ENCODE measurements at places on chromosomes 4 and X.

DNA sequence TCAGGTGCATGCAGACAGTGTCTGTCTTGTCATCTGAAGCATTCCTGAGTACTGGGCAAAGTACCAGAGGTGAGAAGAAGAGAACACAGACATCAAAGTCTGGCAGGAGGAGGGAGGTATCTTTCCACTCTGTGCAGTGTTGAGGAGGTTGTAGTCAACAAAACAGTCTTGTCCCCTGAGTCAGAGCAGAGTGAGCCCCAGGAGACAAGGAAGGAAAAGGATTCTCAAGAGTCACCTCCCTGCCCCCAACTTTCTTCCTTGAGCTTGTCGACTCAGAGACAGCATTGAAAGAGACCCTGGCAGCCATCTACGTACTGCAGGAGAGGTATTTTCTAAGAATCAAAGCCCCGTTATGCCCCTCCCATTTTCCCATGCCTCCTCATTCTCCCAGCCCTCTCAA lies 4.4 kb upstream of the SRPX start:
- H3K4me1 ChIP-seq, result no peaks in the 10 kb centered on the region
- H3K27me3 ChIP-seq, result no peaks in the 10 kb centered on the region
- no peak overlapping the region for H3K4me3 ChIP-seq
- no peak for DNase-seq
- H3K36me3 ChIP-seq, result no peaks in the 10 kb centered on the region
- no peak overlapping the region for H3K27ac ChIP-seq

- no peak overlapping the region for H3K4me3 ChIP-seq
- no peaks in the 10 kb centered on the region for H3K27me3 ChIP-seq
- H3K4me1 ChIP-seq, result peaks cover 43% of the 10 kb centered on the region
- peaks cover 2% of the 10 kb centered on the region for H3K36me3 ChIP-seq
Observed at GRCh38 chr4:8201321-8201781, 2.3 kb downstream of the SH3TC1 start.

GRCh38 chr4:138275216-138275615 lies 33.1 kb upstream of the SLC7A11 start:
- H3K4me3 ChIP-seq, result no peak overlapping the region
- no peaks in the 10 kb centered on the region for H3K27me3 ChIP-seq
- DNase-seq, result no peak
- H3K36me3 ChIP-seq, result no peaks in the 10 kb centered on the region

DNA sequence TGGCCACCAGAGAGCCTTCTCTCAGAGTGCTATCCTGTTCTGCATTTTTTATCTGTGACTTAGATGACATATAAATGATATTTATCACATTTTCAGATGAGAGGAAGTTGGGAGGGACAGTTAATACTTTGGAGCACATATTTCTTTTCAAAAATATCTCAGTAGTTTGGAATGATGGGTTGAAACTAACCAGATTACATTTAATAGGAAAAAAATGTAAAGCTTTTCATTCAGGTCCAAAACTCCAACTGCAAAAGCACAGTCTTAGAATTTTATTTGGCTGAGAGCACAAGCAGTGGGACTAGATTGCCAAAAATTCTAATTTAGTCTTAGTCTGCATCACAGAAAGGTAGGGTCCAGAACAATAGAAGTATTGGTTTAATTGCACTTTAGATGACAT lies 248.2 kb upstream of the TEX13A start:
- no peaks in the 10 kb centered on the region for H3K4me1 ChIP-seq
- DNase-seq, result no peak
- H3K4me3 ChIP-seq, result no peak overlapping the region
- H3K36me3 ChIP-seq, result no peaks in the 10 kb centered on the region

DNA sequence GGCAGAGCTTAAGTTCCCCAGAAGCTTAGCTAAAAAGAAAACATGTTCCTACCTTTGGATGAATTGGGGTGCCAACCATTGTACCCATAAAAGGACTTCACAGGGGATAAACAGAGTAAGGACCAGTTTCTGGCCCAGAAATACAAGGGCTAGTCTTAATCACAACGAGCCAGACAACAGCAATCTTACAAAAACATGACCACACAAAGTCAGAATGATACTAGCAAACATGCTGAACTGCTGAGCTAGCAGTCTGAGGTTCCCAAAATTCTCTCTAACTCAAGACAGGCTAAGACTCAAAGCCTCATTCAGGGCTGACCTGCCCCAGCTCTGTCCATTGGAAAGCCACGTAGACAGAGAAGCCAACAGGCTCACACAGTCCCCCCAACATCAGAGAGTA lies 40.3 kb downstream of the ATP11C start:
- no peak for DNase-seq
- no peaks in the 10 kb centered on the region for H3K36me3 ChIP-seq
- no peak overlapping the region for H3K4me3 ChIP-seq
- no peak overlapping the region for H3K27ac ChIP-seq
- H3K4me1 ChIP-seq, result no peaks in the 10 kb centered on the region

DNA sequence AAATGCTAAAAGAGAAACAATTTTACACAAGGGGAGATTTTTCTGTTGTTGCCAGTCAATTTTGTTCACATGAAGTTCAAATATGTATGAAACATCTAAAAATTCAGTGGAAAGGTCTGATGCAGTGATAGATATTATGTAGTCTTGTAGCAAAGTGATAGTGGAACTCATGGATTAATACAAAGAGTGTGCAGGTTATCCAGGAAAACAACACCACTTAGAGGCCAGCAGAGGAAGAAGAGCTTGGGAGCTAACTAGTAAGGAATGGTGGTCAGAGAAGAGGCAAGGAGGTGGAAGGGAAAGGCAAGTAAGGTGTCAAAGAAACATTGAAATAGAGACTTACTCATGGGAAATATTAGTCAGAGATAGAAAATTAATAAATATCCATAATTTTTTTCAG lies 395.6 kb downstream of the MAPK10 start:
- DNase-seq, result no peak
- H3K4me3 ChIP-seq, result no peak overlapping the region
- H3K36me3 ChIP-seq, result no peaks in the 10 kb centered on the region
- H3K27me3 ChIP-seq, result no peaks in the 10 kb centered on the region
- H3K4me1 ChIP-seq, result peaks cover 4% of the 10 kb centered on the region

DNA sequence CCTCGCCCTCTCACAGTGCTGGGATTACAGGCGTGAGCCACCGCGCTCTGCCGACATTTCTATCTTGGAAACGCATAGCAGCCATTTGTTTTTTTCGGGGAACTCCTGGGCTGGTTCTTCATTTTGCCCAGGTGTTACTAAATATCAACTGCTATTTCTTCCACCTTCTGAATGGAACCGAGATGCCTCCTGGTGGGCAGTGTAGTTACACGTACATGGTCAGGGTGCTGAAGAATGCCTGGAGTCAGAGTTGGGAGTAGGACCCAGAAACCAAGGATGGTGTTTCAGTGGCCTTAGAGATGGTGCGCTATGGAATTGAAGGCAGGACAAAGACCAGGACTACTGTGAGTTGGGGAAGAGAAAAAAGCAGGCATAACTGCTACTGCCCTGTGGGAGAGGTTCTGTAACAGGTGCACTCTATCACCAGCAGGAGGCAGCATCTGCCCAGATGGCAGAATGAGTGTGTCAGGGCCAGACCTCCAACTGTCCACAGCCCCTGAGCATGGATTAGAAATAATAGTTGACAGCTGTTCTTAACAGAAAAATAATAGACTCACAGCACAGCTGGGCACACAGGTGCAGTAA lies 81.7 kb downstream of the ZC4H2 start:
- H3K4me3 ChIP-seq, result no peak overlapping the region
- no peaks in the 10 kb centered on the region for H3K4me1 ChIP-seq
- H3K27ac ChIP-seq, result no peak overlapping the region
- no peaks in the 10 kb centered on the region for H3K27me3 ChIP-seq

- no peaks in the 10 kb centered on the region for H3K27me3 ChIP-seq
- H3K36me3 ChIP-seq, result no peaks in the 10 kb centered on the region
- H3K4me1 ChIP-seq, result no peaks in the 10 kb centered on the region
- no peak overlapping the region for H3K4me3 ChIP-seq
- H3K27ac ChIP-seq, result no peak overlapping the region
- DNase-seq, result no peak
Observed at GRCh38 chr4:180850318-180850940, 1392.8 kb upstream of the TENM3 start.

DNA sequence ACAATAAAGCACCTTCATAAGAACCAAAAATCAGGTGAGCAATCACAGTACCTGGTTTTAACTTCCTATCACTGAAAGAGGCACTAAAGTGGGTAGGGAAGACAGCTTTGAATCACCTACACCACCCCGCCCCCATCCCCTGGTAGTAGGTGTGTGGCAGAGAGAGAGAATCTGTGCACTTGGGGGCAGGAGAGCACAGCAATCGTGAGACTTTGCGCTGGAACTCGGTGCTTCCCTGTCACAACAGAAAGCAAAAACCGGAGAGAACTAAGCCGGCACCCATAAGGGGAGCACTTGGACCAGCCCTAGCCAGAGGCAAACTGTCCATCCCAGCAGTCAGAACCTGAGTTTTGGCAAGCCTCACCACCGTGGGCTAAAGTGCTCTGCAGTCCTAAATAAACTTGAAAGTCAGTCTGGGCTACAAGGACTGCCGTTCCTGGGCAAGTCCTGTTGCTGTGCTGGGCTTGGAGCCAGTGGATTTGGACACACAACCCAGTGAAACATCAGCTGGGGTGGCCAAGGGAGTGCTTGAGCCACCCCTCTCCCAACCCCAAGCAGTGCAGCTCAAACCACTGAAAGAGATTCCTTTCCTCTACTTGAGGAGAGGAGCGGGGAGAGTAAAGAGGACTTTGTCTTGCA lies 32.1 kb downstream of the NDUFB11 start:
- H3K27me3 ChIP-seq, result no peaks in the 10 kb centered on the region
- H3K36me3 ChIP-seq, result no peaks in the 10 kb centered on the region
- H3K4me1 ChIP-seq, result no peaks in the 10 kb centered on the region
- no peak overlapping the region for H3K4me3 ChIP-seq
- no peak for DNase-seq

DNA sequence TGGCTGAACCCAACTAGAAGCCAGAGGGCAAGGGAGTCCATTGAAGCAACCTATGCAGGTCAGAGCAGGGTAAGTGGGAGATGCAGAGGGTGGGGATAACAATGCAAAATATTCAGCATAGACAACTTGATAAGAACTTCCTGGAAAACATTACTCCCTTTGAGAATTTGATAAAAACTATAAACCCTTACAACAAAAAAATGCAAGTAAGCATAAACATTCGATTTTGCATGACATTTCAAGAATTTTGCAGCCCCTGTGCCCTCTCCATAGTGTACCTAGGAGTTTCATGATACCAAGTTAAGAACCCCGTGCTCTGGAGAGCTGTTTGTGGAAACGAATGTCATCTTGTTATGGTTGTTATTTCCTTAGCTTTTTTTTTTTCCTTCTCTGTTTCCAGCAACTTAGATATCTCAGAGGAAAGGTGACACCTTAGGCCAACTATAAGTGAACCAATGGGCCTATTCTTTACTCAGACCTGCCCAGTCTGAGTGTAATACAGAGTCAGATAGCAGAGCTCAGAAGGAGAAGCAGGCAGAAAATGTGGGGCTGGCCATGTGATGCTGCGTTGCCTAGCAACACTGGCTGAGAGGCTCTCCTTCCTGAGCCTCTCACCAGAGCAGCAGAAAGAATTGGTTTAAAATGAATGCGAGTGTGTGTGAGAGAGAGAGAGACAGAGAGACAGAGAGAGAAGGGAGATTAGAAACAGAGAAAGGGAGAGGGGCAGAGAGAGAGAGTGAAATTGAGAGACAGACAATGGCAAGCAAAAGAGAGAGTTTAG lies 36.7 kb upstream of the GABRQ start:
- H3K27me3 ChIP-seq, result no peaks in the 10 kb centered on the region
- no peak overlapping the region for H3K4me3 ChIP-seq
- H3K4me1 ChIP-seq, result no peaks in the 10 kb centered on the region
- no peaks in the 10 kb centered on the region for H3K36me3 ChIP-seq
- no peak for DNase-seq
- no peak overlapping the region for H3K27ac ChIP-seq

GRCh38 chr4:138199568-138200235 lies 42.4 kb downstream of the SLC7A11 start:
- H3K4me1 ChIP-seq, result no peaks in the 10 kb centered on the region
- peak; percentile 61 for DNase-seq
- peak overlapping the region; percentile 78 for H3K27ac ChIP-seq
- no peaks in the 10 kb centered on the region for H3K36me3 ChIP-seq
- H3K4me3 ChIP-seq, result no peak overlapping the region

- H3K4me3 ChIP-seq, result no peak overlapping the region
- no peaks in the 10 kb centered on the region for H3K27me3 ChIP-seq
- DNase-seq, result no peak
- H3K27ac ChIP-seq, result no peak overlapping the region
- H3K4me1 ChIP-seq, result no peaks in the 10 kb centered on the region
Observed at GRCh38 chr4:77595364-77595973, 10.2 kb upstream of the CXCL13 start.

- H3K4me3 ChIP-seq, result no peak overlapping the region
- no peak overlapping the region for H3K27ac ChIP-seq
- peak; percentile 13 for DNase-seq
- H3K4me1 ChIP-seq, result no peaks in the 10 kb centered on the region
- no peaks in the 10 kb centered on the region for H3K36me3 ChIP-seq
Observed at GRCh38 chr4:134668237-134668636, 466.6 kb upstream of the PABPC4L start.

DNA sequence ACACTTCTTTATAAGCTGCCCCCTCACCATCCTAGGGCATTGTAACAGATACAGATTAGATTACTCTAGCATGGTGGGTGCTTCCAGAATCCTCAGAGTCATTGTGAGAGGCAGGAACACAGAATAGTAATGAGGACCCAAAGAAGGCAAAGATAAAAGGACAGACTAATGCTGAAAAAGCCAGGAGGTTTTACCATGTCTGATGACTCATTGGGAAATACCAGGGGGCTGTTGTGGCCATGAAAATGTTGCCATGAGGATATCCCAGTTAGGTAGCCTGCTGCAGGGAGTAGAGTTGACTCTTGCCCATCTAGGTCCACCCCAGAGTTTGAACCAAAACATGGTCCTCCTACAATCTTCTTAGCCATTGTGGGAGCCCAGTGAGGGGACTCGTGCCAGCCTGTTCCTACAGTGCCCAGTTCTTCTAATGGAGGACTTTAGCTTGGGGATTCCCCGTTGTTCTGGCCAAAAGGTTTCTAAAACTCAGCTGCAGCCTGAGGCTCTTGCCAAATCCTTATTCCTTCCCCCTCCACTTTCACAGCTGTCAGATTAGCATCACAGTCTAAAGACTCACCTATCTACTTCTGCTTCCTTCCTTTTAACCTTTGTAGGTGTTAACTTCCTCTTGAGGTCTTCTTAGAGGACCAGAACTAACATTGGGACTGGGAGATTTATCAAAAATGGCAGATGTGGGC lies 586.0 kb upstream of the AADAT start:
- no peaks in the 10 kb centered on the region for H3K36me3 ChIP-seq
- no peak for DNase-seq
- H3K4me1 ChIP-seq, result no peaks in the 10 kb centered on the region
- H3K27ac ChIP-seq, result no peak overlapping the region
- H3K27me3 ChIP-seq, result no peaks in the 10 kb centered on the region

- no peaks in the 10 kb centered on the region for H3K27me3 ChIP-seq
- peaks cover 6% of the 10 kb centered on the region for H3K4me1 ChIP-seq
- H3K36me3 ChIP-seq, result no peaks in the 10 kb centered on the region
- no peak for DNase-seq
Observed at GRCh38 chr4:99159699-99160098, 15.6 kb upstream of the ADH4 start.

Measured in trophoblast cell (in vitro differentiated cells and primary cell).